ENCODE measurements at places on chromosomes 13 and 19.

DNA sequence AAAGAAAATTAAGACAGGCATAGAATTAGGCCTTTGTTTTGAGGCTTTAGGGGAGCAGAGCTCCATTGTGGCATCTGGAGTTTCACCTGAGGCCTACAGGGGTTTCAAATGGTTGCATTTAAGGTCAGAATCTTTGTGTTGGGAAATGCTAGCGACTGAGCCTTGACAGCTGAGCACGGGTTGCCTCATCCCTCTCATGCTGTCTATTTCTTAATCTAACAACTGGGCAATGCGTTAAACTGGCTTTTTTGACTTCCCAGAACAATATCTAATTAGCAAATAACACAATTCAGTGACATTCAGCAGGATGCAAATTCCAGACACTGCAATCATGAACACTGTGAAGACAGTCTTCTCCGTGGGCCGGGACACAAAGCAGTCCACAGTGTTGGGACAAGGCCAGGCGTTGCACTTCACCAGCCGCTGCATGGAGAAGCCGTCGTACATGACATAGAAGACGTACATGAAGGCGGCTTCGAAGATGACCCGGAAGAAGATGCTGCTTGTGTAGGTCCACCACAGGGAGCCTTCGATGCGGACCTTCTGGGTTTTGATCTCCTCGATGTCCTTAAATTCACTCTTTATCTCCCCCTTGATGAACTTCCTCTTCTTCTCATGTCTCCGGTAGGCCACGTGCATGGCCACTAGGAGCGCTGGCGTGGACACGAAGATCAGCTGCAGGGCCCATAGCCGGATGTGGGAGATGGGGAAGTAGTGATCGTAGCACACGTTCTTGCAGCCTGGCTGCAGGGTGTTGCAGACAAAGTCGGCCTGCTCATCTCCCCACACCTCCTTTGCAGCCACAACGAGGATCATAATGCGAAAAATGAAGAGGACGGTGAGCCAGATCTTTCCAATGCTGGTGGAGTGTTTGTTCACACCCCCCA, 3.8 kb downstream of the GJB2 start:
- DNase-seq, result no peak

- no peak for DNase-seq
Measured at GRCh38 chr13:98476538-98476966, 100.4 kb downstream of the STK24 start.

- no peak for DNase-seq
Measured at GRCh38 chr19:58053480-58054156, 5.5 kb upstream of the ZNF135 start.

GRCh38 chr19:22605275-22606211, 28.6 kb upstream of the ZNF492 start:
- no peak for DNase-seq

- peak; percentile 30 for DNase-seq
Measured at GRCh38 chr19:46746281-46747057, at the start of gene STRN4. Gene STRN4, minus strand, starts transcription at chr19:46746450. Its CDS starts 20 bp downstream, at chr19:46746430.

- DNase-seq, result no peak
Measured at GRCh38 chr13:78129359-78129758, 210.7 kb upstream of the EDNRB start.

- no peak for DNase-seq
Measured at GRCh38 chr19:34834472-34835061, 61.6 kb upstream of the ZNF599 start.

DNA sequence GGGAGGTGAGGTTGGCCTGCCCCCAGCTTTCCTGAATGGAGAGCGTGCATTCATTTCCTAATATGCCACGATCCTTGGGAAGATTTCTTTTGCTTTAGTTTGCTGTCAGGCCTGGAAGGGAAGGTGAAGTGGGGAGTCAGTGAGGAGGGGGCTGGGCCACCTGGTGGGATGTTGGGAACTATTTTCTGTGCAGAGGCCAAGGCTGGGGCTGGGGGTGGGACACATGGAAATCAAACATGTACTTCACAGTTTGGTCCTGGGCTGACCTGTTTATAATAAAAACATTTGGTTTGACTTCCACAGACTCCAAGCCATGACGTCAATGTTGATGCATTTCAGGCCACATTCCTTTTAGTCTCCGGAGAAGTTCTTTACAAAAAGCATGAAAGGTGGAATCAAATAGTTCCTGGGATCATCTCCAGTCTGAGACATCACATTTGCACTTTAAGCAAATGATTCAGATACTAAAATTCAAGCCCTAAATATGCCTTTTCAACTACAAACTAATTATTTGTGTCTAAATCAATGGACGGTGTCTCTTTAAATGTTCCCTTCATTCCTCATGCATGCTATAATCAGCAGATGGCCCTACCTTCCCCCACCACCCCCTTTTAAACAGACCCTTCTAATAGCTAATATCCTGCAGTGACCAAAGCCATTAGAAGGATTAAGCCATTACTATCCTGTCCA, 41.5 kb upstream of the MEDAG start:
- DNase-seq, result no peak

DNA sequence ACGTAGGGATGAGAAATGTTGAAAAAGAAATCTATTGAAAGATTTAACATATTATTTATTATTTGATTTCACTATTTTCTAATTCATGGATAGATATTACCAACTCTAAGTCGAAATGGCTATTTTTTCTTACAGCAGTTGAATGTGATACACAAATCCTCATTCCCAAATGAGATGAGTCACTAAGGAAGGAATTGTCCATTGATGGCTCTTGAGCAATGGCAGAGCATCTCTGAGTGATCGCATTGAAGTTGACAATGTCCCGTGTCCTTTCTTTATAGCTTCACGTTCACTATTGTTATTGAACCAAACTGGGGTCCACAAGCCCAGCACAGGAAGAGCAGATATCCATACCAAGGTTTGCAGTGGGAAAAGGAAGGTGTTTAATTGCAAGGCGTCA, 648.3 kb upstream of the SPRY2 start:
- DNase-seq, result no peak

GRCh38 chr19:41767115-41767514, 11.8 kb downstream of the CEACAM6 start:
- no peak for DNase-seq

DNA sequence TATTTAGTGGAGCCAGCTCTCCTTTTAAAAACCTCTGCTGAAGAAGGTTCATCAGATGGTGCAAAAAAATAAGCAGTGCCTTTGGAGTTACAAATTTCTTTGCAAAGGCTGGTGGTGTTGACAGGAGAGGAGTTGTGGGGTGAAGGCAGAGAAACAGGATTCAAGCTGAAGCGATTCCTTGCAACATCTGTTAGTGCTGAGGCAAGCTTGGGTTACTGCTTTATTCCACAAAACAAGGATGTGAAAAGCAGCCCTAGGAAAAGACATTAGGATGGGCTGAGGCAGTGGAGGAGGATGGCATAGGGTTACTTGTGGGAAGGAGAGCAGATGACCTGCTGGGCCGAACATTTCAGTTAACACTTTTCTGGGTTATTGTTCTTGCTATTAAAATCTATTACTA, 390.7 kb downstream of the DLEU7 start:
- no peak for DNase-seq

DNA sequence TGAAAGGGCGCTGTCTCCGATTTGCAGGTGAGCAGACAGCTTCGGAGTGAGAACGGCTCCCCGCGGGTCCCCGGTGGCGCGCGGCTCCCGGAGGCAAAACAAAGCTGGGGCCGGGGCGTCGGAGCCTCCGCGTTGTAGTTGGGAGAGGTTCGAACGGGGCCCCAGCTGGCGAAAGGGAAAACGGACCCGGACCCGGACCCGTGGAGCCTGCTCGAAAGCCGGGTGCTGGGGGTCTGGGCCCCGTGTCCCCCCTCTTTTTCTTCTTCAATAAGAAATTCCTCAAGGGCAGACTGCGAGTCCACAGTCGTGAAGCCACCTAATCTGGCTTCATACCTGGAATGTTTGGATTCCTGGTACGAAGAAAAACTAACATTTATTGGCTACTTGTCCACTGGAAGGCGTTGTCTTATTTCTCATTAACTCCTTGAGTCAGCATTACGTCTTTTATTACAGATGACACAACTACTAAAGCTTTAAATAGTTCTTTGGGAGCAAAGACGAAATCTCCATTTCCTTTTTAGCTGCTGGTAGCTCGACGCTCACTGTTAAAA, 632 bp upstream of the MTIF3 start:
- DNase-seq, result peak; percentile 30

GRCh38 chr19:39154629-39155100, 29.1 kb downstream of the PAK4 start:
- DNase-seq, result no peak

DNA sequence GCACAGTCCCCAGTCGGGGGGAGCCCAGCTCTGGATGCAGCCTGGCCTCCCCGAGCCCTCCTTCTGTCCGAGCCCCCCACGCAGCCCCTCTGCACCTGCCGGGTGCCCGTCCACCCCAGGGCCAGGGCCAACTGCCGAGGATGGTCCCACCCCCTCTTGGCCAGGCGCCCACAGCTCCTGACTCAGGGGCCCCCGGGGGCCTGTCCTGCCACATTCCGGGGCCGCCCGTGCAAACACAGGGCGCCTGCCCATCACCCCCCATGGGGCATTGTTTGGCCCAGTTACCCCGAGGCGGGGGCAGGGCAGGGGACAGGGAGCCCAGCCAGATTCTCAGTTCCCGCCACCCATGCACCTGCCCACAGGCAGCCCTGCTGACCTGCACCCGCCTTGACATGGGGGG, 5.3 kb upstream of the TCF3 start:
- no peak for DNase-seq

DNA sequence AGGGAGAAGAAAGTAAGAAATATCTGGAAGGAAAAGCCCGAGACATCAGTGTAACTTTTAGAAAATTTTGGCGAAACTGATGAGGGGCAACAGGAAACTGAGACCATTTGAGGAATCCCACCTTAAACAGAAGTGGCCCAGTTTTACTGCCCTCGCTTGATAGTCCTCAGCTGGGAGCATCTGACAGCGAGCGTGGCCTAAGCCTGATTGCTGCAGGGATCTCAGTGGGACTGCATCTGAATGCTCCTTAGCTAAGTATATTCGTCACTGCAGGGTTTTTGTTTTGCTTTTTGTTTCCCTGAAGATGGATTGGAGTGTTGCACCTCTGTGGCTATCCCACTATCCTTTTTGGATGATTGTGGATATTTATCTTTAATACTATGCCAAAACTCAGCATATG, 262.7 kb upstream of the KLHL1 start:
- no peak for DNase-seq

- DNase-seq, result no peak
Measured at GRCh38 chr13:43274881-43275280, 251.5 kb downstream of the DNAJC15 start.

GRCh38 chr19:48606463-48607358, at the start of gene SPACA4:
Gene SPACA4, plus strand, starts transcription at chr19:48606742. Its CDS starts 237 bp downstream, at chr19:48606979.
- DNase-seq, result no peak

GRCh38 chr19:30401956-30402355, 29.8 kb downstream of the ZNF536 start:
- DNase-seq, result no peak

DNA sequence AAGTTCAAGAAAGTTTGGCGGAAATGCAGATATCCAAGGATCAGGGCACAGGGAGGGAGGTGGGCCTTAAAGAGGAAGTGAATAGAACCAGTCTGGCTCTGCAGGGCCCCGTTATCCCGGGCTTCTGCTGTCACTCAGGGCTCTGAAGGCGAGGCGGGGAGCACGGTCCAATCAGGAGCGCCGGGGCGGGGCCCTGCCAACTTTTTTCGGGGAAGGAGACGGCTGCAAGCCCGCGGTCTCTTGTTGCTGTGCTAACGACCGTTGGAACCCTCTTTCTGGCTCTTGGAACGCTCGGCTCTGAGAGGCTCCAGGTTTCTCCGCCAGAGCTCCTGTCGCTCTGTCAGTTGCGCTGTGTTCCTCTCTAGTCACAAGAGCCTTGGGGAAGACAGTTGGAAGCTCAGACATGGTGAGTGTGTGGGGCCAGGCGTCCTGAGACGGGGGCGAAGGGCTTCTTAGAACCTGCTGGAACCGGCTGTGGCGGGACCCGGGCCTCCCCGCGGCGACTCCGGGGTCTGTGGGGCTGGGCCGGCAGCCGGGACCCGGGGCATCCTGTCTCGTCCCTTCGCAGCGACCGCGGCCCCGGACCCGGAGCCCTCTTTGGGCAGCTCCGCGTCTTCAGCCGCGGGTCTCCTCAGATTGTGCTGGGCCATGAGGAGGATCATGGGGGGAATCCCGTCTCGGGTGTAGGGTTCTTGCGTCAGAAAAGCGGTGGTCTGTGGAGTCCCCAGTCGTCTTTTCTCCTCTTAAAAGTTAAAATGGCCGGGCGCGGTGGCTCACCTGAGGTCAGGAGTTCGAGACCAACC, 27.7 kb downstream of the ZNF844 start:
- DNase-seq, result peak; percentile 63

DNA sequence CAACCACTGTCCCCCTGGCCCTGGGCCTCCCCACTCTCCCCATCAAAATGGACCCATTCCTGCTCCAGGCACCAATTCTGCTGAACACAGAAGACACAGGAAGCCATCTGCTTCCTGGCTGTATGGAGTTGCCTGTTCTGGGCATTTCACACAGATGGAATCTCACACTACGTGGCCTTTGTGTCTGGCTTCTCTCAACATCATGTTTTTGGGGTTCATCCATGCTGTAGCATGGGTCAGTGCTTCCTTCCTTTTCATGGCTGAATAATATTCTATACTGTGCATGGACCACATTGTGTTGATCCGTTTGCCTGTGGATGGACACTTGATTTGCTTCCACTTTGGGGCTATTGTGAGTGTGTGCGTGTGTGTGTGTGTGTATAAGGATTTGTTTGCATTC, 15.0 kb upstream of the KLF2 start:
- no peak for DNase-seq

DNA sequence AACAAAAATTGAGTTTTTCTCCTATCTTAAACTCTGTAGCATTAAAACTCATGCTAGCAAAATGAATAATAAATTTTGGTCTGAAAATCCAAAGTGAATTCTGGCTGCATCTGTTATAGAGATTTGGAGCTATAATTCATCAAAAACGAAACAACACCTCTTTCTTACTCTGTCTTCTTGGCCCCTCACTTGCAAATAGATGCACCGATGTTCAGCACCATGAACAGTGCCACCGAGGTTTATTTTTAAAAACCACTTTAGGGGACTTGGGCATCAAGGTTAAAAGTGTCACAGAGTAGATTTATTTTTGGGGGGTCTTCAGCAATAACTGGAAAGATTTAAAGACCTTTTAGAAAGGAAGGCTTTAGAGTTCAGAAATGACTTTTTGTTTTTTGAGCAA, 26.1 kb upstream of the EID2 start:
- DNase-seq, result no peak

- DNase-seq, result peak; percentile 3
Measured at GRCh38 chr19:13588957-13589833, 82.9 kb upstream of the CACNA1A start.
